HTR-8/SVneo (cell line): ENCODE measurements at places on chromosomes 5 and 9.

- no peak for DNase-seq
These were observed 112.1 kb downstream of the ST8SIA4 start for GRCh38 chr5:100790951-100791350.

DNA sequence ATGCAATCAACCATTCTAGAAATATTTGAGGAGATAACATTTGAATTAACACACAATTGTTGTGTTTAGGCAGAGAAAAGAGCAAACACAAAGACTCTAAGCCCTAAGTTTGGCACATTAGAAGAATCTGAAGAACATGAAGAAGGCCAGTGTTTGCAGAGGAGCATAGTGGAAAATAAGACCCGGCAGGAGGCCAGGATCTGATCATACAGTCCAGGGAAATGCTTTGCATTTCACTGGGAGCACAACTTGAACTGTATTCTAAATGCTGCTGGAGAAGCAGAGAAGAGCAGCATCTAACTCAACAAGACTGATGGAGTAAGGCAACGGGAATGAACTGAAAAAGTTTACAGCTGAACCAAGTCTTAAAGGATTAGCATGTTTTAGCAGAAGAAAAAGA, 463.4 kb downstream of the ZNF608 start:
- DNase-seq = no peak

- DNase-seq = no peak
These were observed 408.7 kb upstream of the RIOK2 start for GRCh38 chr5:97591781-97592180.

- no peak for DNase-seq
These were observed 57.5 kb downstream of the SIL1 start for GRCh38 chr5:139140591-139141071.

DNA sequence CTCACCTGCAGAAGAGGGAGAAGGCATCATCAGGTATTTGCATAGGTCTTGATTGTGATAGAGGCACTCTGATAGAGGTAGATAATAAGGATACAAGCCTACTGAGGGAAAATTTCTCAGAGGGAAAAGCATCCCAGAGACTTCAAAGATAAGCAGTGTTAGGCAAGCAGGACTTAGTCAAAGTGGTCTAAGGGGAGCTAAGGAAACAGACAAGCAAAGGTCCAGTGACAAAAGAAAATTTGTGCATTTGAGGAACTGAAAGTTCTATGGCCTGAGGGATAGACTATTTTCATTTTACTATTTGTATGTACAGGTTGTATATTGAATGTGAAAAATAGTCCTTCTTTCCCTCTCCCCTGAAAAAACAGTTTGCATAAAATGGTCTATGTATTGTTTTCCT, 27.4 kb downstream of the OXCT1 start:
- no peak for DNase-seq

DNA sequence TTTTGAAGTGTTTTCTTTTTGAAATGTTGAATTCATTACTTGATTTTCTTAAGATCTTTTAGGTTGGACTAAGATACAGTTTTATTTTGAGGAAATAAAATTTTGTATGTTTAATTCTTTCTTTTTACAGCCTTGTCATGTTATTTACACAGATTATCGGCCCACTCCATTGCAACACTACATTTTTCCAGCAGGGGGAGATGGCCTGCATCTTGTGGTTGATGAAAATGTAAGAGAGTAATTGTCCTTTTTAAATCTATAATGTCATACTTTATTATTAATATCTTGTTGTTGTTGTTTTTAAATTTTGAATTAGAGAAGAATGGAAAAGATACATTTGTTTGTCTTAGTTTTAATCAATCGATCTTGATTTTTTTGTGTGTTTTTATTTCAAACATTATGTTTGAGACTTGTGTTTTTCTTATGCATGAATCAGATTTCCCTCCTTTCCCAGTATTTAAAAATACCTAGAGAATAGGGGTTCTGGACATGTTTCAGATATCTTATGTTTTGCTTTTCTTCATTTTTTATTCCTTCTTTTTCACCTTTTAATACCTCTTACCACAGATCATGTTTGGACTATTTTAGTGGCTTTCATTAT, 36.7 kb downstream of the MTREX start:
- DNase-seq = peak; percentile 27

- DNase-seq = peak; percentile 6
These were observed at the start of gene SLC27A6 for GRCh38 chr5:128965011-128965637. SLC27A6 (plus strand) TSS chr5:128965488; CDS start chr5:128966138, 650 bp downstream.

GRCh38 chr5:168580227-168580508, 1.0 kb upstream of the PANK3 start:
- no peak for DNase-seq

GRCh38 chr9:114546851-114547250, 40.7 kb upstream of the ATP6V1G1 start:
- DNase-seq = no peak

- no peak for DNase-seq
These were observed 134.3 kb downstream of the OR2K2 start for GRCh38 chr9:111195766-111196165.

GRCh38 chr9:131670247-131671132, 69.4 kb downstream of the RAPGEF1 start:
- no peak for DNase-seq

DNA sequence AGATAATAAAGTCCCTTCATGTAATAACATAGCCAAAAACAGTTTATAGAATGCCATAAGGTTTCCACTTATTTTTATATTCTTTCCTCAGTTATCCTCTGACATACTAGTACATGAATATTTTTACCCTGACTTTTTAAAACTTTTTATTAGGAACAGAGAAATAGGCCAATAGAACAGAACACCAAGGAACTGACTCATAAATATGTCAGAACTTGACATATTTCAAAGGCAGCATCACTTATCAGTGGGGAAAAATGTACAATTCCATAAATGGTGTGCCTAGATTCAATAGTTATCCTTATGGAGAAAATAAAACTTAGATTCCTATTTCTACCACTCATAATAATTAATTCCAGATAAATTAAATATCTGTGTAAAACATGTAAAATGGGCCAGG, 9.4 kb downstream of the STARD4 start:
- DNase-seq = no peak

DNA sequence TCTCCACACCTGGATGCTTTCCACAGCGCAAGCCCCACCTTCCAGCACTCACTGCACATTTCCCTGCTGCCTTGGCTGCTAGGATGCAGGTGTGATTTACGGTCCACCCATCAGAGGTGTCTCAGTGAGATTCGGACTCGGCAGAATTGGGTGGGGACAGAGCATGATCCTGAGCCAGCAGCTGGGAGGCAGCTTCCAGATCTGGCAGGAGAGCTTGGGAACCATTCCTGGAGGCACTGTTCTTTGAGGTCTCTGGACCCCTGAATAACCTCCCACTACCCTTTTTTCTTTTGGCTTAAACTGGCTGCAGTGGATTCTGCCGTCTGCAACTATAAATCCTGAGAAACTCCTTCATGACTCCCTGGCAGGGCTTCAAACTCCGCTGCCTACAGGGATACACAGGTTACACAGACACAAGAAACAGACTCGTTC, 99.6 kb upstream of the PHYKPL start:
- DNase-seq = no peak
